Stimulated activated effector memory CD8-positive, alpha-beta T cell treated with anti-CD3 and anti-CD28 coated beads, Interleukin-12 subunit alpha, Interleukin-12 subunit beta, amount 100 ng/mL, for 72 hours (primary cell): ENCODE measurements at places on chromosomes 6 and 20.

DNA sequence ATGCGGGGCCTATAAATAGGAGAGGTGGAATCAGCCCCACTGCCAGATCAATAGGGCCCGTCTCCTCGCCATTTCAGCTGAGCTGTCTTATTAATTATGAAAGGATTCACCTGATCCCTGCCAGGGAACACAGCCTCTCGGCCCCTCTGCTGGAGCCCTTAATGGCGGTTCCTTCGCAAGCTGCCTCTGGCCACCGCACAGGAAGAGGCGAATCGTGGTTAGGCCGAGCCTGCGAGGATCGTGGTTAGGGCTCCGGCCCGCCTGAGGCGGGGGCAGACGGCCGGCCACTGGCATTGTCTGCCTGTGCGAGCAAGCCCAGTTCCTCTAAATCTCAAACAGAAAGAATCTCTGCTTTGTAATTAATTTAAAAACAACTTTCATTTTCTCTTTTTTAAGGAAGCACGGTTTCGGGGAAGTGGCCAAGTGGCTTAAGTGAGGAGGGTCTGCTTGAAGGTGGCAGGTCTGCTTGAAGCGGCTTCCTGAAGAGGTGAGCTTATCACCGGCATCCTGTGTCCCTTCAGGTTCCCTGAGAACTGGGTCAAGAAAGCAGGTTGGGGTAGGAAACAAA lies 9.2 kb downstream of the NRN1 start:
- DNase-seq = peak; percentile 54

- no peak for DNase-seq
These were observed 21.8 kb downstream of the HMGCLL1 start for GRCh38 chr6:55557146-55557545.

DNA sequence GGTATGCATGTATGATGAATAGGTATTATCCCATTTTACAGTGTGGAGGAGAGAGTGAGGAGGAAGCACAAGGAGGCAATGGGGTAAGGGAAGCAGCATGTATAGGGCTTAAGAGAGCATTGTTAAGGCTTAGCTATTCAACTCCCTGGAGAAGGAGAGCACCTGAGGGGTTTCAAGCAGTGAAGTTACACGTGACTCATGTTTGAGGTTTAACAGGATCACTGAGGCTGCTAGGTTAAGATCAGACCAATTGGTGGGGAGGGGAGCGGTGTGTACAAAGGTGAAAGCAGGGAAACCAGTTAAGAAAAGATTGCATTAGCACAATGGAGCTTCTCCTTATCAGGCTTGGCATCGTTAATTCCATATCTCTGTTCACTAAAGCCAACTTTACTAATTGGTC lies 64.4 kb upstream of the NHSL1 start:
- no peak for DNase-seq

DNA sequence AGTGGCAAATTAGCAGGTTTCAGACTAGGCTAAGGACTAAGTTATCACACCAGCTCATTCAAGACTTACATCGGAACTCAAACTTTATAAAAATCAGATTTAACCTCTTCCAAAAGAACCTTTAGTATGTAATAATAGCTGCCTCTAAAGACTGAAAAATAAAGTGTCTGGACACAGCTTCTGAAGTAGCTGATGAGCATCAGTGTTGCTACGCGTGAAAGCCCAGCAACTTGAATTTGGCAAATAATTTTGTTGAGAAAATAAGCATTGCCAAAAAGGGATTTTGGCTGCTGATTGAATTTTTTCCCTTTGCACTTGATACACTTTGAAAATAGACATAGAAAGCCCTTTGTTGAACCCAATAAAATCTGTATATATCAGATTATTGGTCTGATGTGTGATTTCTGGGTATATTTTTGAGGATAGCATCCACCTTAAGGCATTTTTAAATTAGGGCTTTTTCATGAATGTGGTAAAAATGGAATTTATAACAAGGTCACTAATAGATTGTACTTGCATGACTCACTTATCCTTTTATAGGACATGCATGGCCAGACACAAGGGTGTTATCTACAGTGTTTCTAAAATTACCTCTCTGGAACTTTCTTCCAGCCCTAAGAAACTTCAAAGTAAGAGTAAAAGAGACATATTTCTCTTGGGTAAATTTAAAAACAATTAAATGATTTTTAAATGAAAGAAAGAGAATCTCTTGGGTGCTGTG lies 350.4 kb downstream of the TENT5A start:
- DNase-seq = no peak

DNA sequence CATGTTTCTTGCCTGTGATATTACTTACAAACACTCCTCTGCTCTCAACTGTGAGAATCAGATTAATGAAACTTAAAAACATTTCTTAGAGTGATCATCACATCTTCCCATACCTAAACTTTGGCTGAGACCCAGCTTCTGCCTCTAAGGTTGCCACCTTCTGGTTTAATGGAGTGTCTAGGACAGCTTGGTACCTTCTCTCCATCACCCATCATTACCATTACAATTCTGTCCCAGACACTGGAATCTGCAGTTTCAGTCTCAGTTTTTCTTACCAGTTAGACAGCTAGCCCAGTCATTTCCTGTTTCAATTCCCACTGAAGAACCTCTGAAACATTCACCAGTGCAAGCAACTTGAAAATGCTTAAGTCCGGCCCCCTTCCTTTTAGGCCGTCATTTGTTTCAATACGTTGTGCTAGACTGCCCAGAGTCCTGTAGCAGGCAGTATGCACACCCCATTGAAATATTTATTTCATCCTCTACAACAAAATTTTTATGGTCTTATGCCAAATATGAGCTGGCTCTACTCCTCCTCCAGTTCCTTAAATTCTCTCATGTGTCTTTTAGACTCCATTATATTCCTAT lies 107.0 kb upstream of the FOXO3 start:
- no peak for DNase-seq

GRCh38 chr6:14735956-14736486 lies 509.8 kb upstream of the JARID2 start:
- DNase-seq = peak; percentile 66

DNA sequence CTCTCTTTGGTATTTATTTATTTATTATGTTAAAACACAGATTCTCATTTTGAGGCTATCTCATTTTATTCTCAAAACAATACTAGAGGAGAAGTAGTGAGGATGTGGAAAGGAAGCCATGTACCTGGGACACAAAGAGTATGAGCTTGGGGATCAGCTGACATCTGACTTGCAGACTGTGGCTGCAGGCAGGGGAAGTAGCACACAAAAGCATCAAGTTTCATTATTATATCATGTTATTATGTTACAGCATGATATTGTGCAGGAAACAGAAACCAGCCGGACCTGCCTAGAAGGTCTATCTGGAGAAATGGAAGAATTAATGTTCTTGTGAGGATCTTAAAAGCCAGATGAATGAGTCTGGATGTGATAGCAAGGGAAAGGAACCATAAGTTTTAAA lies 248.2 kb downstream of the KHDC1L start:
- DNase-seq = no peak

GRCh38 chr20:62918831-62919230 lies 7.5 kb downstream of the DIDO1 start:
- peak; percentile 71 for DNase-seq

DNA sequence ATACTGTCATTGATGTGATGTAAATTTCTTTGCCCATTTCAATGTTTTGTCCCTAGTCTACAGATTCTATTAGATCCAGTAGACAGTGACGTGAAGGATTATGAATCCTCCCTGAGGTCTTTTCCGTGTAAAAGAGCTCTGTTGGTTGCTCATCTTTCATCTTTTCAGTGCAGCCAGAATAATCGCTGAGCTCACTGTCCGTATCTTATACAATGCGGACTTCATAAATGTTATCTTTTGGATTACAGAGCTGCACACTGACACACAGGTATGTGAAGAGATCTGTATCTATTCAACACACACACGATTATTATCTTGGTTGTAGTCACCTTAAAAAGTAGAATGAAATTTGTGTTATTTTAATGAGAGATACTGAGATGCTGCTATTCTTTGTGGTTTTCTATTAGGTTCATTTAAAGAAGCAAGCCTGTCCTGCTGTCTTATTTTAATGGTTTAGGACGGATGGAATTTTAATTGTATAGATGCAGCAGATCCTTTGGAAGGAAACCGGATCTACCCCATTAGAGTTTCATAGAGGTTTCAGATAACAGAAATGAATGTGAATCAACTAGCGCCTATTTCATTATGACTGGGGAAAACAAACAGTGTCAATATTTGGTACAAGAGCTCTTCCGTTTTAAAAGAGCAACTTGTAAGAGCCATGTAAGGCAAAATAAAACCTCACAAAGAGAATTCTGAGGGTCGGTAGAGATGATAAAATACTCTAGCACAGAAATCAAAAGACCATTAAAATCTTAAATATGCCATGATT lies 79.4 kb downstream of the BMP6 start:
- DNase-seq = no peak

DNA sequence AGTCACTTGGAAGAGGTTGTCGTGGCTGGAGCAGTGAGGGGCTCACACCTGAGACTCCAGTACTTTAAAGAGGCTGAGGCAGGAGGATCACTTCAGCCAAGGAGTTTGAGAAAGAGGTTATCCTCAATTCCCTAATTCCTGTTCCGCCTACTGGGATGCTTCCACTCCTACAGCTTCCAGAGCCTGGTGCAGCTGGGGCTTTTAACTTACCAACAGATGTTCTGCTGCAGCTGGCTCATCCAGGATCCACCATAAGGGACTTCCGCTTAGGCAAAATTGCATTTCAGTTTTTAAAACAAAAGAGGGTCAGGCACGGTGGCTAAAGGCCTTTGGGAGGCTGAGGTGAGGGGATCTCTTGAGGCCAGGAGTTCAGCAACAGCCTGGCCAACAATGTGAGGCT lies 59.1 kb upstream of the CDYL start:
- no peak for DNase-seq

DNA sequence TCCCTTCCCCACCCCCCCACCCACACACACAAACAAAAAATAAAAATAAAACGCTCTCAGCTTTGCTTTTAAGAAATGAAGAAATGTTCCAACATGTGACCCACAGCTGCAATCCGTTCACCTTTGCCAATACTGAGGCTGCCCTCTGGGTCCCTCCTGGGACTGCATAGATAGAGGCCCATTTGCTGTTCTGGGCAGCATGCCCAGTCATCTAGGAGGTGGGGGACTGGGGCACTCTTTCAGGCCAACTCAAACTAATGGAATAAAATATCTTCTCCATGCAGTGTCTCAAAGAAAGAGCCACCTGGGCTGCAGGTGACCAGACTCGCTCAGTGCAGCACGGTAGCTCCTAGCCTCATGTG lies 79.9 kb downstream of the SLC22A3 start:
- DNase-seq = no peak

- no peak for DNase-seq
These were observed 113.2 kb downstream of the MAFB start for GRCh38 chr20:40575851-40576250.

- DNase-seq = no peak
These were observed 161.4 kb downstream of the ID4 start for GRCh38 chr6:19998541-19998940.

- DNase-seq = no peak
These were observed 244.5 kb downstream of the PKHD1 start for GRCh38 chr6:51842804-51843378.

DNA sequence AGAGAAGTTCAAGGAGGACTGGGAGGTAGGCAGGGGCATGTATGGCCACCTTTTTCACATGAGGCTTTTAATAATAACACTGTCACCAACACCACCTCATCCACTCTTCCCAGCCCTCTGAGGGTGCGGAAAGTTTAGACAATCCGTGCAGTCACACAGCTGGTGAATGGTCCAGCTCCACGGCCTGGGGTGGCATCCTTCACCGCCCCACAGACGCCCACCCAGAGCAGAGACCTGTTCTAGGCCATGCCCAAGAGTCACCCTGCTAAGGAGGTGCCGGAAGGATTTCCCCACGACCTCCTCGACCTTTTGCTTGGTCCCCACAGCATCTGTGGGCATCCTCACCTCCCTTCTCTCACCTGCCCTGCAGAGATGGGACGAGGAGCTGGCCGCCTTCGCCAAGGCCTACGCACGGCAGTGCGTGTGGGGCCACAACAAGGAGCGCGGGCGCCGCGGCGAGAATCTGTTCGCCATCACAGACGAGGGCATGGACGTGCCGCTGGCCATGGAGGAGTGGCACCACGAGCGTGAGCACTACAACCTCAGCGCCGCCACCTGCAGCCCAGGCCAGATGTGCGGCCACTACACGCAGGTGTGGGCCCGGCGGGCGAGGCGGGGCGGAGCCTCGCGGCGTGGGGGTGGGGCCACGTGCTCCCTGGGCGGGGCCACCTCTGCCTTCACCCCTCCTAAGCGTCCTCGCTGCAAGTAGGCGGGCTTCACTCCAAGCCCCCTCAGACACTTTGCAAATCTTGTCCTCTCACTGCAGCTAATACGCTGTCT lies 4.4 kb downstream of the PI16 start:
- no peak for DNase-seq

DNA sequence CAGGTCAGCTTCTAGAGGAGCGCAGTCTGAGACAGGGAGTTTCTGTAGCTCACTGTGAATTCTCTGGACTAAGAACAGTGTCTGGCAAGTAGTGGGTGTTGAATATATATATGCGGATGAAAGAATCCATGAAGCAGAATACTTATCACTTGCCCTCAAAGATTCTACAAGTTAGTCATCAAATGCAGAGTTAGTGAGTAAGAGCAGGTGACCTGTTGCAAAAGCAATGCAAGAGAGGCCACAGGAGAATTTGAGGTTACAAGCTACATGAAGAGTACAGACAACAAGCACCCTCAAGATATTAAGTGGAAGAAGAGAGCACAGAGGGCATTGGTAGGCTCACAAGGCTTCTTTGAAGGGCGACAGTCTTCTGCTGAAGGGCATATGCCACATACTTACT lies 103.4 kb upstream of the BTBD3 start:
- DNase-seq = no peak

- no peak for DNase-seq
These were observed 77.5 kb downstream of the C6orf118 start for GRCh38 chr6:165231581-165232561.

DNA sequence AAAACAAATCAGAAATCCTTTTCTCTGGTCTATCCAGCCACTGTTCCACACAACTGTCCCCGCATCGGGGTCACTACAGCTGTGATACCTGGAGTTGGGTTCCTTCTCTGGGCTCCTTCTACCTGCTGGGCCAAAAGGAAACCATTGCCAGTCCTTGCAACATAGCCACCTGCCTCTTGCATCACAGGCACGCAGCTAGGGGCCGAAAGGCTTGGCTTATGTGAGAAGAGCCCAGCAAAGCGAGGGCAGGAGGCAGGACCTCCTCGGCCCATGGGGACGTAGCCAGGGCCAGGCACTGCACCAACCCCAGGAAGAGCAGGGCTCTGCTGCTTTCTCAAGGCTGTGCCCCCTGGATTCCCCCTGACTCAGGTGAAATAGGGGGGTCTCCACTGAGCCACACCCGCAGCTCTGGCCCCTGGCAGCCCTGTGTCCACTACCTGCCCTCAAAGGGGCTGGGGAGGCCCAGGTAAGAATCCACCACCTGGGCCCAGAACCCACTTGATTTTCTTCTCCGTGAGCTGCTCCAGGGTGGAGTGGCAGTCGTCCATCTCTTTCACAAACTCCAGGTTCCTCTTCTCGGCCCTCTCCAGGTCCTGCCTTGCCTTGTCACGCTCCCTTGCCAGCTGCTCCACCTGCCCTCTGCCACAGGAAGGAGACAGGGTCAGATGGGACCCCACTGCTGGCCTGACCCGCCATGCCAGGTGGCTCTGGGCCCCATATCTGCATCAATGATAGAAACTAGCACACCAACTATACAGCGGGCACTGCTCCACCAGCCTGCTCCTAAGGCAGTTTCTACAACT lies 88.9 kb downstream of the GINS1 start:
- DNase-seq = no peak
